ENCODE measurements at places on chromosomes 11 and 22. TPM values are rescaled to one million over a fixed set of nuclear protein-coding genes. Genes with fewer than 3 reads are reported as not detected.

The SERGEF gene
- 18.8 TPM for polyA plus RNA-seq

The TRIM48 gene
- not detected for polyA plus RNA-seq

The SELENOO gene
- polyA plus RNA-seq = 18.3 TPM

The PNPLA5 gene
- 0.14 TPM for polyA plus RNA-seq

The DCDC1 gene
- polyA plus RNA-seq = 4.7 TPM

The HTR3A gene
- polyA plus RNA-seq = not detected

The TBX10 gene
- polyA plus RNA-seq = not detected

The IGLL1 gene
- polyA plus RNA-seq = 1.6 TPM

The SPDYC gene
- not detected for polyA plus RNA-seq

The BBOX1 gene
- 62.2 TPM for polyA plus RNA-seq

The NCAM1 gene
- polyA plus RNA-seq = 69.3 TPM

All from right renal cortex interstitium (tissue), 3 donors.